ENCODE measurements at places on chromosomes 2 and 18.

GRCh38 chr2:216478151-216478550 is 20.5 kb upstream of the RPL37A start:
- no peak for DNase-seq

GRCh38 chr18:33875029-33875565 is 297.1 kb downstream of the ASXL3 start:
- no peak for DNase-seq

- DNase-seq = no peak
Observed at GRCh38 chr2:67295406-67295805, 101.7 kb upstream of the ETAA1 start.

DNA sequence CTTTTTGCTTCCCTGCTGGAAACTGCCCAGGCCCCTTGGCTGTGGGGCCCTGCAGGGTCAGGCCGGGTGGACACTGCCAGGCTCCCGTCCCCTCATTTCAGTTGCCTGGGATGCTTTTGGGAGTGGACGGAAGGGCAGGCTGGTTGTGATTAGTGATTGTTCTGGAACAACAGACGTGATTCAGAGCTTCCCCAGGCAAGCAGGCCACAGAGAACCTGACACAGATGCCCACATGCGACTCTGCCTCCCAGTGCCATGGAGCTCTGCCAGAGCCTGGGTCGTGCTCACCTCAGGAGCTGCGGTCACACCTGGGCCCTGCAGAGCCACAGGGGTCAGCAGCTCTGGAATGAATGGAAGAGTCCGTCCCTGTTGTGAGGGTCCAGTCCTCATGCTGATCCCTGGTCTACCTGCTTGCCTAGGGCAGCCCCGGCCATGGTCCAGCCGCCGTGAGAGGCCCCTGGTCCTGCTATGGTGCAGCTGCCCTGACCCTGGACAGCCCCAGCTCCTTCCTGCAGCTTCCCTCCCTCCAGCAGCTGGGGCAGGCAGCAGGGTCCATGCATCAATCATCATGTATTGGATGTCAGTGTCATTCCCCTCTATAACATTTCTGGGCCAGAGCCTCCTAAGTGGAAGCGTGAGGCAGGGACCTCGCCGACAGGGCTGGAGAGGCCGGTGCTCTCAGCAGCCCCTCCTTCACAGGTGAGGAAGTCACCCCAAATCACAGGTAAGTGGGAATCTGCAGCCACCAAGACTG is 518.6 kb upstream of the MYT1L start:
- no peak for DNase-seq

DNA sequence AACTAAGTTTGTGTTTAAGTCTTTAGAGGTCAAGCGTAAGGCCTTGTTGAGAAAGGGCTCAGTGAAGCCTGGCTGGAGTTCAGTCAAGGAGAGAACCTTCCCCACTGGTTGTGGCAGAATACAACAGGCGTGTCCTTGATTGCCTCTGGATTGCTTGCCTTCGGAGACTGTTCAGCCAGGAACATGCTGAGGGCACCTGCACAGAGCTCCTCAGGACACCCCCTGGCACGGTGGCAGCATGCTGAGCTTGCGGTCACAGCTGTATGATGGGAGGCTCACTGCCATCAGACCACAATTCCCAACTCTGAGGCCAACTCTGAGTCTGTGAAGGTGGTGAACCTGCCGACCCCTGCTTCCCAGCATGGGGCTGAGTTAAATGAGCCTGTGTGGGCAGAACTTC is 130.0 kb downstream of the LPIN1 start:
- no peak for DNase-seq

- no peak for DNase-seq
Observed at GRCh38 chr2:232321817-232322559, 56.6 kb upstream of the ALPP start.

- DNase-seq = no peak
Observed at GRCh38 chr2:120831891-120832290, 96.2 kb downstream of the GLI2 start.

GRCh38 chr2:181077128-181077709 is 96.8 kb downstream of the UBE2E3 start:
- peak; percentile 49 for DNase-seq

DNA sequence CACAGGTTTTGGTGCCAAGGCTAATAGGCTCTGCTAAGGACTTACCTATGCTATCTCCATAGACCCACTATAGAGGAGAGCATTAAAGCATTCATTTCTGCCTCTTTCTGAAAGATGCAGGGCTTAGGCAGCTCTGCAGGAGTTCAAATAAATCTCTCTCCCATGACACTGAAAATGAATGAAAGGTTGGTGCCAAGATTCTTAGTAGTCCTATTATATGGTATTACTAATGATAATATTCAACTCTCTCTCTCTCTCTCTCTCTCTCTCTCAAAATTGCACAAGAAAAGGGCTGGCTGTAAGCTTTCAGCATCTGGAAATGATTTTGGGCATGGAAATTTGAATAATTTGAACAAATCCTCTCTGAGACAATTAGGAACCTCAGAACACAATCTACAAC is 433.7 kb downstream of the MBD2 start:
- no peak for DNase-seq

DNA sequence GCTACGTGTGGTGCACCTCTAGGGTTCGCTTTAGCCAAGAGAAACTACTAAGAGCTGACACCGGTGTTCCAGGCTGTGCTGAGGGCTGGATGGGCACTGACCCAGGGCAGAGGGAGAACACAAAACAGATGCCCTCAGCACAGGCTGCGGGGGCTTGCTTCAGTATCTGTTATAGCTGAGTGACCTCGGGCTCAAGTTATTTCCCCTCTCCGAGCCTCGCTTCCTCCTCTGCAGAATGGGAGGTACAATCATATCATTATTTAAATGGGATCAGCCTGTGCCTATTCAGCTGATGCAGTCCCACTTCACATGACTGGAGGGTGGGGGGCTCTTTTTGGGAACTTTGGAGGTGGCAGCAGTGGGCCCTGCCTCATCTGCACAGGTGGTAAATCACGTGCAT is 156.1 kb upstream of the APCDD1 start:
- no peak for DNase-seq

GRCh38 chr2:67596871-67597270 is 199.7 kb downstream of the ETAA1 start:
- DNase-seq = no peak

Measured in hippocampal formation (tissue), 2 donors.